Articular chondrocyte of knee joint (primary cell): ENCODE measurements at places on chromosomes 3 and 15. TPM values are rescaled to one million over a fixed set of nuclear protein-coding genes. Genes with fewer than 3 reads are reported as not detected.

Gene C3orf22
- not detected in 2 replicates for total RNA-seq

Gene IMPG2
- 0.39 and 0.54 TPM in 2 replicates for total RNA-seq

Gene ESYT3
- 2.2 and 3.8 TPM in 2 replicates for total RNA-seq

Gene HMCES
- total RNA-seq = 12.0 and 13.5 TPM in 2 replicates

Gene C3orf38
- total RNA-seq = 40.6 and 48.9 TPM in 2 replicates

Gene GP9
- not detected in 2 replicates for total RNA-seq

Gene IL12A
- total RNA-seq = 7.4 and 10.2 TPM in 2 replicates

Gene ITIH1
- not detected in 2 replicates for total RNA-seq

Gene VIPR1
- total RNA-seq = not detected in 2 replicates

Gene SCAMP5
- total RNA-seq = 0.97 and 6.3 TPM in 2 replicates

Gene KLF15
- total RNA-seq = 1.5 and 2.2 TPM in 2 replicates

Gene GOLGB1
- total RNA-seq = 72.7 and 80.9 TPM in 2 replicates

Gene TMC3
- total RNA-seq = not detected in 2 replicates

Gene CELF6
- total RNA-seq = 0.39 and 0.54 TPM in 2 replicates

Gene PARP16
- 6.7 and 8.9 TPM in 2 replicates for total RNA-seq

Gene PDCD7
- 24.5 and 24.6 TPM in 2 replicates for total RNA-seq

Gene GRM2
- total RNA-seq = under 0.01 and 0.13 TPM in 2 replicates

Gene CCR3
- total RNA-seq = 0.13 TPM in 1 of 2 replicates, not detected in the other

Gene TMEM212
- total RNA-seq = not detected in 2 replicates

Gene TIPIN
- total RNA-seq = 8.1 and 13.9 TPM in 2 replicates

Gene GPR149
- not detected in 2 replicates for total RNA-seq

Gene NLGN1
- 28.4 and 33.8 TPM in 2 replicates for total RNA-seq

Gene GNB4
- total RNA-seq = 111 and 124 TPM in 2 replicates

Gene SERPINI1
- total RNA-seq = 10.3 and 11.1 TPM in 2 replicates

Gene MESP1
- total RNA-seq = 0.26 and 0.43 TPM in 2 replicates
